ENCODE measurements at places on chromosomes 3 and 15.

DNA sequence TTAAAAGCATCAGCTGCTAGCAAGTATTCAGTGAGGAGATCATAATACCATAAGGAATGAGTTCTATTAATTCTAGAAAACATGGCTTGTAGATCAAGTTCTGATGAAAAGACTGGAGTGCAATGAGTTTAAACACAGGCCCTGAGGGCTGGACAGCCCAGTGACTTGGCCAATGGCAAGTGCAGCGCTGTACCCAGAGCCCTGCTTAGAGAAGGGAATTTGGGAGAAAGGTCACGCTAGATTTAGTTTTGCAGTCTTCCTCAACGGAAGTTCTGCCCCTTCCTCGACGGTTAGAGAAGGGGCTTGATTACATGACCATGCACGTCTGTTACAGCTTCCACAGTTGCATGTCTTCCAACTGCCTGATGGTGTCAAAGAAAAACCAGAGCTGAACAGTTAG, 4.0 kb downstream of the TMEM212 start:
- no peak for DNase-seq

- no peak for DNase-seq
These were observed 21.8 kb downstream of the FLNB start for GRCh38 chr3:58029842-58030584.

- no peak for DNase-seq
These were observed 22.1 kb downstream of the ST8SIA2 start for GRCh38 chr15:92415639-92416297.

- DNase-seq: no peak
These were observed 147.8 kb upstream of the MCTP2 start for GRCh38 chr15:94083467-94084052.

DNA sequence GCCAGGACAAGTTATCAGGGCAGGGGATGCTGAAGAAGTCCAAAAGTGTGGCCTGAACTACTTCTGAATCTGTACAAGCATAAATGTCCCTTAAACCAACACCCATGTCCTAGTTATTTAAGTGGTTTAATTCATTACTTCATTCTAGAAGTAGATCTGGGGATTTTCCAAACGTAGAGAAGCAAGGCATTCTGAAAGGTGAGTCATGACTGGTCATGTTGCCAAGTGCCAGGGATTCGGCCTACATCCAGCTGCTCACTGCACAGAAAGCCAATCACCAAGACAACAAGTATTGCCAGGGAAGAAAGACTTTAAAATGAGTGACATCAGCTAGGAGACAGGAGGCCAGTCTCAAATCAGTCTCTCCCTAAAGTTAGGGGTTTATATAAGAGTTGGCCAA, 396.6 kb downstream of the GABRB3 start:
- DNase-seq: no peak

GRCh38 chr3:124346487-124346886, 354.6 kb upstream of the ROPN1 start:
- no peak for DNase-seq

- peak; percentile 35 for DNase-seq
These were observed 2.0 kb downstream of the MECOM start for GRCh38 chr3:169661361-169662131.

DNA sequence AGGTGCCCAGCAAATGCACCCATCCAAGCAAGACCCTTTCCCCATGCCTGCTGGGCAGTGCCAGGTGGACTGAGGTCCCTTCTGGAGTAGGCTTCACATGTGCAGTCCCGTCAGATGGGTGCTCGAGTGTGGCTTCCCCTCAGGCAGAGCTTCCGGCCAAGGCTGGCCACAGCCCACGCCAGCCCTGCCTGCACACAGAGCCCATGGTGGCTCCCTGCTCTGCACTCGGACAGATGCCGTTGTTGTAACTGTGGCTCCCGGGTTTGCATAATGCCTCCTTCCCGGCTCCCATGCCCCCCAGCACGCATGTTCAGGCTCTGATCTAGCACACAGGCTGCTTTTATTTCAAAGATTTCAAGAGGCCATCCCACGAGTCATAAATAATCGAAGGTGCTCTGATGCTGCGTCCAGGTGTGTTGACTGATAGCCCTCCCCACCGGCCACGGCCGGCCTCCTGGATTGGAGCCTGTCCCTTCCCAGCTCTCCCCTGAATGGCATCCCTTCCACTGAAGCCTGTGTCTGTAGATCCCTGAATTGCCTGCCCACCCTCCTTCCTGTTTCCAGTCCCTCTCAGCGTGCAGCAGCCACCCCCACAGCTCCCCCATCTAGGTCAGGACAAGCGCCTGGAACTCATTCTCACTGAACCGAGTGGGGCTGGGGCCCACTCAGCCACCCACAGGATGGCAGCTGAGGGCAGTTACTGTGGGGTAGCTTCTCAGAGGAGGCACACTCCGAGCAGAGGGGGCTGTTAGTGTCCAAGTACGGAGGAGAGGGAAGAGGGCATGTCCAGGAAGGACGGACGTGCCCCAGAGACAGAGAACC, 100.0 kb upstream of the LINGO1 start:
- no peak for DNase-seq

- no peak for DNase-seq
These were observed 220.9 kb downstream of the ITPR1 start for GRCh38 chr3:4714045-4714444.

DNA sequence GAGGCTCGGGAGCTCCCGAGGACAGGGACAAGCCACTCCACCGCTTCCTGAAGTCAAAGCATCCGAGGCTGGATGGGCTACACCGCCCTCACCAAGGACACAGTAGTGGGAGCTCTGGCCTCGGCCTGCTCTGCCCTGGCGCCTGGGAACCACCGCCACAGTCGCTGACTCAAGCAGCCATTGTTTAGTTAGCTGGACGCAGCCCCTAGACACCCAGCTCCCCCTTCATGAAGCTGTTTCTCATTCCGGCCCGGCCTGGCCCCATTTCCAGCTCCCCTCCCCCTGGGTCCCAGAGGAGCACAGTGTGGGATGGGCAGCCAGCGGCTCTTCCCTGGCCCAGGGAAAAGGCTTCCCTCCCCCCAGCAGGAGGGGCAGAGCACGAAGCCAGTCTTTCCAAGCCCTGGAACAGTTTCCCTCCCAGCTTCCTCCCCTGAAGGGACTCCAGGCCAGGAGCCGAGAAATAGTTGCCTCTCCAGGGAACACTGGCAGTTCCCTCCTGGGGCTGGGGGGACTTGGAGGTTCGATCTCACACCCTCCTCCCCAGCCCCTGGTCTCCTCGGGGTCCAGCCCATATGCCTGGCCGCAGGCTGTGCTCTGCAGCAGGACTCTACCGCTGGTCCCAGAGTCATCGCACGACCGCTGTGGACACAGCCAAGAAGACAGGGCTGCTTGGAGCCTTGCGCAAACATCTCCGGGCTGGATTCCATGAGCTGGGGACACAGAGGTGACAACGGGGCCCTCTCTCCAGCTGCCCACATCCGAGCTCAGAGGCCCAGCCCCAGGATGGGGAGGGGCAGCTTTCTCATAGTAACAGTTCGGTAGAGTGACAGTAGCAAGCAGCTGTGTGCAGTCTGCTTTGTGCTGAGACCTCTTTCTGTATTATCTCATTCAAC, 10.0 kb downstream of the PLXND1 start:
- no peak for DNase-seq

- peak; percentile 29 for DNase-seq
These were observed 238.7 kb downstream of the SV2B start for GRCh38 chr15:91338766-91339165.

- no peak for DNase-seq
These were observed 150.3 kb upstream of the ARHGEF26 start for GRCh38 chr3:153970741-153971347.

DNA sequence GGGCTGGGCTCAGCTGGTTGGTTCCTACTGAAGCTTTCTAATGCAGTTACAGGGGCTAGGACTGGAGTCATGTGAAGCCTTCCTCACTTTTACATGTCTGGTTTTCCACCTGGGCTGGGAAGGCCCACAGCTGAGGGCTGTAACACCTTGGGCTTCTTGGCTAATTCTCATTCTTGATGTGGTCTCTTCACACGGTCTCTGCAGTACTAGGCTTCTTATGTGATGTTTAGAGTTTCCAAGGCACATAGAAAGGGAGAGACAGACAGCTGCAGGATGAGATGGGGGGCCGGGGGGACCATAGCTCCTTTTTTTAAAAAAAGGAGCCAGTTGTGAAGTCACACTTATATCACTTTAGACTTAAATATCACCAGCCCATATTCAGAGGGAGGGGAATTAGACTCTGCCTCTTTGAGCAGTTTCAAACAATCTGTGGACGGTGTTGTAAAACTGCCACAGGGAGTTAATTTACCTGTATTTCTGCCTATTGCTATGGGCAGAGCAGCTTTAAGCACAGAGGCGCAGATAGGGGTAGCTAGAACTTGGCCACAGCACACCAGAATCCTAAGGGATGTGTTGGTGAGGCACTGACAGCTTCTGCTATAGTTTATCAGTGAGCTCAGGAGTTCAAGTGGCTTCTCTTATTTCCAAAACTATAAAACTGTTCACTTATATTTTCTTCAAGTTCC, 46.7 kb downstream of the NKIRAS1 start:
- DNase-seq: no peak

GRCh38 chr3:159821110-159821509, 167.5 kb upstream of the IL12A start:
- DNase-seq: peak; percentile 91

DNA sequence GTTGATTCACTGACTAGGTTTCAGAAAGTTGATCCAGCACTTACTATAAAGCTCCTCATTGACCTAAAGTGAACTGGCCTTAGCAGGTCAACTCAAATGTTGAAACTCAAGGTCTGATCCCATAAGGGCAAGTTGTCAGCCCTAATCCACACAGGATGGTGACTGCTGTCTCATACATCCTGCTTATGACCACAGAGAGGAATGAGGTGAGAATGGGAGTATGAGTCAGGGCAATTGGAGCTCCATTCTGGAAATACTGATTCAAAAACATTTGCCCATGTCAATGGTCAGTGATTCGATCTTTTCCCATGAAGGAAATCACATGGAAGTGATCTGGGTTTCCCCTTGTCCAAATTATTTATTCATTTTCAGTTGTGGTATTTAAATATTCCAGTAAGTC, 78.7 kb downstream of the ZNF385D start:
- peak; percentile 68 for DNase-seq

DNA sequence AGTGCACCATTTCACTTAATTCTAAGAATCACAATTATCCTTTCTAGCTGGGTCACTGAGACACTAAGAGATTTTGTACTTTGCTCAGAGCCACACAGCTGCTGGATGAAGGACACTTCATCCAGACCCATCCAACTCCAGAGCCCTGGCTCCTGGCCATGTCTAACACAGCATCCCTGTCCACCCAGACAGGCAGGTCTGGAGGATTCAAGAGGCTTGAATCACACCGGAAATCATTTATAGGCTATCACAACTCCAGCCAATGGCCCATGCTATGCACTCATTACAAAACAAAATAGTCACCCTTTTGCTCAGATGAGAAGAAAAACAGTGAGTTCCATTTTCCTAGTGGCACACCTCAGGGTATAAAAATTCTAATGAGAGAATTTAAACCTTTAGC, 198.2 kb upstream of the LMCD1 start:
- no peak for DNase-seq

- no peak for DNase-seq
These were observed 71.0 kb downstream of the SETD5 start for GRCh38 chr3:9468460-9468859.

DNA sequence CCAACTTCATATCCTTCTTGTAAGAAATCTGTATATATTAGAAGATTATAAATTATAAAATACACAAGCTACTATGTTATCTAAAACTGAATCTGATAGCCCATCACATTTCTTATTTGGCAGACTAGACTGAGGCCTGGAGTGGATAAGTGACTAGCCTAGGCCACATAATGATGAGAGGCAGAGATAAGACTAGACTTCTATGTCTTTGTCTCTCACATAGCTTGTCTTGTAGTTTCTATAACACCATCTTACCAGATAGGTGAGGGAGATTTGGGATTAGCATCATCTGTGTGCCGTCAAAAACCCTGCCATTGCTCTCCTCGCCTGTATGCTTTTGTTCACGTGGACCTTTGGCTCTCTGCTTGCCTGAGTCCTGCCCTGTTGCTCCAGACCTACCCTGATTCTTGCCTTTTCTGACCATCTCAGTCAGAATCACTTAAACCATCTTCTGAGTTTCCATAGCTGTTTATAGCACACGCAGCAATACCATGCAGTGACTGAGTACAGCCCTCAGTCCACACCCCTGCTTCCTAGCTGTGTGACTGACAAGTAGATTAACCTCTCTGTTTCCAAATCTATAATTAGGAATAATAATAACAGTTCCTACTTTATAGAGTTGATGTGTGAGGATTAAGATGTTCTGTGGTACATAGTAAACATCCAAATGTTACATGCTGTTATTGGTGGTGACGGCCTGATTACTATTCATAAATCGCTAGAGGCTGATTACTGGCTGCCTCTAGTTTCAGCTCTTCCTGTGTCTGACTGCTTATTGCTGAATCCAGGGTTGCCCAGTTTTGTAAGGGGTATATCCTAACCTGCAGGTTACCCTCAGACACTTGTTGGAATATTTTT, 49.7 kb downstream of the PDE8A start:
- no peak for DNase-seq

DNA sequence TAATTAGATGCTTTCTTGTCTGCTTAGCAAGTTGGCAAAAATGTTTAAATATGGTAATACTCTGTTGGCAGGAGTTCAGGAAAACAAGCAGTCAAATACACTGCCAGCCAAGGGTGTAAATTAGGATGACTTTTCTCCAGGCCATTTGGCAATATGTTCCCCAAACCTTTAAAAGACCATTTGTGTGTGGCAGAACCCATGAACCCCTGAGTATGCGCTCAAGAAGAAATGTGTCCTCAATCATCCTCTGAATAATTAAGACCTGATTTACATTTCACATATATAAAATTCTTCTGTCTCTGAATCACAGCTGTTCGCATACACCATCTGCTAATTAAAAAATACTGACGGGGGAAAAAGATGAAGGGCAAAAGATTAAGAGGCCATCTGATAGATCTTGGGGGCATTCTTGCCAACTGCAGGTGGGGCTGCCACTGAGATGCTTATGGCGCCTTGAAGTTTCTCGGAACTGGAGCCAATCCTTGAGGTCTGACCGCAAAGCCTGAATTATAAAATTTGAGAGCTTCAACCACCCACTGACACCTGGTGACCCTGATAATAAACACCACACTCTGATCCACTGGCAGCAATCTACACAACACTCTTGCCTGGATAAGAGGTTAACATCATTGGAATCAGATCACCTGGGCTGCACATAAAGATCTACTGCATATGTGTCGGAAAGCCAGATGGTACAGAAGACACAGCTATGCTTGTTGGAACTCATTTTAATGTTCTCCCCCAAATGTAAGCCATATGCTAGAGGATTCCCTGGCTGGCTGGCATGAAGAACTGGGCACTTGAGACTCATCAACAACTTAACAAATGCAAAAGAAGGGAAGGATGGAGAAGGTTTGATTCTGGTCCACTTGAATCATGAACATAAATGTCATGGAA, 190.6 kb downstream of the OSBPL10 start:
- no peak for DNase-seq

- no peak for DNase-seq
These were observed 67.4 kb downstream of the RBMS3 start for GRCh38 chr3:29348316-29348715.

GRCh38 chr15:73518876-73519733, 76.1 kb downstream of the REC114 start:
- no peak for DNase-seq

Measured in foreskin keratinocyte (primary cell).